ENCODE measurements at places on chromosomes 4 and X. TPM values are rescaled to one million over a fixed set of nuclear protein-coding genes. Genes with fewer than 3 reads are reported as not detected.

The NPY2R gene
- polyA plus RNA-seq, result not detected

The ARR3 gene
- not detected for polyA plus RNA-seq

The CXXC4 gene
- 0.08 TPM for polyA plus RNA-seq

The PNMA5 gene
- polyA plus RNA-seq, result not detected

The SOX3 gene
- 0.03 TPM for polyA plus RNA-seq

The KIT gene
- 0.35 TPM for polyA plus RNA-seq

All from psoas muscle (tissue), 8 donors.